ENCODE measurements at places on chromosomes 13 and 19. TPM values are rescaled to one million over a fixed set of nuclear protein-coding genes. Genes with fewer than 3 reads are reported as not detected.

DNA sequence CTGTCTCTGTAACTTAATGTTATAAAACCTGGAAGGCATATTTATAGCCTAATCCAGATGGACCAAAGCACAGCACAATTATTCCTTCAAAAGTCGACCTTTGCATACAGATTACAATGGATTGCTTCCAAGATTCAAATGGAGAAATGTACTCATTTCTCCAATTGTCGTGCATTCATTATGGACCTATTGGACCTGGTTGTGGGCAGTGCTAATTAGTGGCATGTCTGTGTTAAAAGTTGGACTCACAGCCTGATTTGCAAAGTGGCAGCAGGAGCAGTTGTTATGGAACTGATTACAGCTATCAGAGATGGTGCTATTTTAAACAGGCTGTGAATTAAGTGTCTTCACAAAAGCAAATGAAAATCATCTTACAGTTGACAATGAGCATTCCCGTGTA, 1529.3 kb upstream of the SLC10A2 start:
- no peak for DNase-seq

DNA sequence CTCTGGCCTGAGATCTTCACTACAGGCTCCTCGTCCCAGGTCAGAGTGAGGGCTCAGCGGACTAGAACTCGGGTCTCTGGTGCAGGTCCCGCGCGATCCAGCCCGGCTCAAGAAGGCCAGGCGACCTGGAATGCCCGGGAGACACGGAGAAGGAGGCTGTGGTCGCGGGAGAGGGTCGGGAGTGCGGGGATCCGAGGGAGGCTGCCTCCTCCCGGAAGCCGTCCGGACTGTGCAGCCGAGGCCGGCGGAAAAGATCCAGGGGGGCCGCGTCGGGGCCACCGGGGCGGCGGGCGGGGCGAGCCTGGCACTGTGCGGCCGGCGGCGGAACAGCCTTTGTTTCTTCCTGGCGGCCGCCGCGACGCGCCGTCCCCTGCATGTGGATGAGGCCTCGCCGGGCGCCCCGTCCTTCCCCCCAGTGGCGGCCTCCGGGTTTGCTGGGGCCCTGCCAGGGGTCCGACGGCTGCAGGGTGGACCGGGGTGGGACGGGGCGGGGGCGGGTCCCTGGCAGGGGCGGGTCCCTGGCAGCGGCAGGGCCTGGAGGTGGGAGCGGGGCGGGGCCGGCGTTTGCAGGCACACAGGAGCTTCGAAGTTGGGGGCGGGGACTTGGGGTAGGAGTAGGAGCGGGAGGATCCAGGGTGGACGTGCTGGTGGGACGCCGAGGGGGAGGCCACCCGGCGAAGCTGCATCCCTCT, 1.0 kb upstream of the SLC7A10 start:
- peak; percentile 43 for DNase-seq

DNA sequence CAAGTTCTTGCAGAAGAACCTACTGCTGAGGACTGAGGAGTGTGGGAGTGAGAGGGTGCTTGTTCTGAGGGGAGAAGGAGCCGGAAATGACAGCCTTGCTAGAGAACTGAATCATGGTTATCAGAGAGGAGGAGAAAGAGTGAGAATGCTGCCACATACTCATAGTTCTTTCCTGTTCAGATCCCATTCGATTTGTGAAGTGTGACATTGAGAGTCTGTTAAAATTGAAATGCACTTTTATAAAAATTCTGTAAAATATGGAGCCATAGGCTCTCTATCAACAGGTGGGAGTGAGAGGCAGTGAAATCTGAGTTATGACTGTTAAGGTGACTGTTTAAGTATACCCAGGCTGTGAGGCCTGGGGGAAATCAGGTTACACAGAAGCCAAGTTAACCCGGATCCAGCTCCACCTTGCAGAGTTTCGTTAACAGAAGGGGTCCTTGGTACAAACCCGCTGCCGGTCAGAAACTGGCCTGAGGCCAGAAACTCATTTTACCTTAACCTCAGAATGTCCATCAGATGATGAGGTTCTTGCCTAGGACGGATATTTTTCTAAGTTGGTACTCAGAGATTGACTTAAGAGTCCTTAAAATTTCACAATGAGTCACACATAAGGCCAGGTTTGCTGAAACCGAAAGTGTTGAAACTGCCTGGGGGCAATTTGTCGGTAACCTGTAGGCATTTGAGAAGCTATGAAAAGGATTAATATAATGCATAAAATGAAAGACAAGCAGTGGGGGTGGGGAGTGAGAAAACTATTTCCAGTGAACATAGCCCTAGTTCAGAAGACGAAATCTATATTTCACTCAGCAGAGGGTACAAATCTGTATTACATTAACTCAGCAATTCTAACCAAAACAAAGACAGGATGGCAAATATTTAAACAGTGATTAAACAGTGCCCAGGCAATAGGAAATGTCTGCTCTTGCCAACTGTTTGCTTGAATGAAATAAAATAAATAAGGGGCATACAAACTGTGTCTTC, 350.5 kb downstream of the KCNRG start:
- DNase-seq = no peak

DNA sequence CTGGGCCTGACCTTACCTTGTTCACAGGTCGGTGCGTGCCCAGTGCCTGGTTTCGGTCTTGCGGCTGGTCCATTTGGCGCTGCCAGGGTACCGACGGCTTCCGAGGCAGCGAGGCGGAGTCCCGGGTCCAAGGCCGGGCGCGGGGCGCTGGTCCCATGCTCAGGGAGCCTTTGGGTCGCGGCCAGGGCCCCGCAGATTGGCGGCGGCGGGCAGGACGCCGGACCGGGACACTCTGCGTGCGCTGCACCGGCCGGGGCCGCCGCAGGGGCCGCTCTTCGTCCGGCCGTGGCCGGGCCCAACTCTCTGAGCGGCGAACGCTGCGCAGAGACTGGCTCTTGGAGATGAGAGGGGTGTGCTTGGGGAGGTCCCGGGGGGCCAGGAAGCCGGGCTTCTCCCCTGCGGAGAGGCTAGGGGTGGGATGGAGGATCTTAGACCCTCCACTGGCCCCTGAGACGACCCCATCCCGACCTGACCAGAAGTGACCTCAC, 3.4 kb upstream of the WIZ start:
- no peak for DNase-seq

Gene MCF2L
- total RNA-seq = 45.0 TPM

Gene WDR87
- total RNA-seq = not detected
